ENCODE measurements at places on chromosomes 1 and 21.

DNA sequence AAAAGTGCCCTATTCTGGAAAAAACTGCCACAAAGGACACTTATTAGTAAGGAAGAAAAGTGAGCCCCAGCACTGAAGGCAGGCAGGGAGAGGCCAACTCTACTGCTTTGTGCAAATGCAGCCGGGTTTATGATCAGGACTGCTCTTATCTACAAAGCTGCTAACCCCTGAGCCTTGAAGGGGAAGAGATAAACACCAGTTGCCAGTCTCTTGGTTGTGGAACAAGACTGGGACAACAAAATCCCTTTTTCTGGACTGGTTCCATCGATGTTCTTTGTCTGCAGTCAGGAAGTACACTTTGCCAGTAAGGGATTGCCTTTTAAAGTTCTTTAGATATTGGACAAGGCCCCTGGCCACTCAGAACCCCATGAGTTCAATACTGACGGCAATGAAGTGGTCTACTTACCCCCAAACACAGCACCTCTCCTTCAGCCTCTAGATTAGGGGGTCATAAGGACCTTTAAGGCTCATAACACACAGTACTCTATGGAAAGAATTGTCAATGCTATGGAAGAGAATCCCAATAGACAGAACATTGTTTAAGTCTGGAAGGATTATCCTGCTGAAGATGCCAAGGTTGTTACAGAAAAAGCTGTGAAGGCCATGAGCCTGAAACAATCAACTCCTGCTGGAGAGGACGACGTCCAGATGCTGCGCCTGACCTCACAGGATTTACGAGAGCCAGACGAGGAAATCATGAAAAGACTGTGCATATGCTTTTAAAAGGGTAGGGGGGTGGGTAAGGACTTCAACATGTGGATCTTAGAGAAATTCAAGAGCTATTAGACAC lies 43.6 kb downstream of the GNB1 start:
- DNase-seq = no peak

DNA sequence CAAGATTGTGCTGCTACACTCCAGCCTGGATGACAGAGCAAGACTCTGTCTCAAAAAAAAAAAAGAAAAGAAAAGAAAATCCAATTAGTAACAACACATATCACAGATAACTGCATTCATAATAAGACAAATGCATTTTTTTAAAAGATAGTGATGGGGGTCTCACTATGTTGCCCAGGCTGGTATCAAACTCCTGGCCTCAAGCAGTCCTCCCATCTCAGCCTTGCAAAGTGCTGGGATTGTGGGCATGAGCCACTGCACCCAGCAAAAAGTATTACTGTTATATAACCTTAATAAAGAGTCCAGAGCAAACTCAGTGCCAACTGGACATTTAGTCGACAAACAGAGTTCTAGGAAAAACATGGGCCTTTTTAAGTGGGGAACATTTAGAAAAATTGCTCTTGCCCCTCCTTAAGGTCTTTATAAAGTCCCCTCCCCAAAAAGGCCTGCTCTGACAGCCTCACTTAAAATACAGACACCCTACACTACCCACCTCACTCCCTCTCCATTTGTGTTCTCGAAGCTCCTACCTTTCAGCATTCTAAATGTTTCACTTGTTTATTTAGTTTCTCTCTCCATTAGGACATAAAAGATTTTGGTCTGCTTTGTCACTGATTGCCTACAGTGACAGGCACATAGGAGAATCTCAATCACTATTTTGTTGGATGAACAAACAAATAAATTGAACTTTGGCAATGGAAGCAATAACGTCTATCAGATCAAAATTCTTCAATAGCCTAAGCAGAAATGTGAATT lies 7.5 kb downstream of the ABCB10 start:
- no peak for DNase-seq

DNA sequence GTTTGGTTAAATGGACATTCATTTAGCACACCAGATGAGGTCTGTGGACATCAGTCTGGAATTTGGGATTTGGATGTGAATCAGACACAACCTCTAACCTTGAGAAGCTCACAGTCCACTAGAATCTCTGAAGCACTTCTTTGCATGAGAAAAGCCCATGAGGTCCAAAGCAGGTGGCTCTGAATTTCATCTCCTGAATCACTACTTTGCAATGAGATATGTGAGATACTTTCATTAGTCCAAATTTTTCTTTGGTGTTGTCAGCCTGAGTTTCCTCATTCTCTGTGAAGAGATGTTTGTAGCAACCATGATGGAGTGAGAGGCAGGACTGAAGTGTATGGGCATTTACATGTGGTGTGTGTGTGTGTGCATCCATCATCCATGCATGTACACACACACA lies 16.5 kb upstream of the LCE2D start:
- no peak for DNase-seq

- no peak for DNase-seq
Observed at GRCh38 chr1:150127868-150128267, 21.8 kb upstream of the PLEKHO1 start.

All from activated B cell treated with CpG ODN at 0.5 μM for 24 hours (primary cell).